ENCODE measurements at places on chromosomes 6 and 20.

GRCh38 chr6:17466707-17467106 is 73.3 kb downstream of the CAP2 start:
- no peak for DNase-seq

- DNase-seq, result no peak
Measured at GRCh38 chr6:139175389-139175948, 40.6 kb downstream of the HECA start.

DNA sequence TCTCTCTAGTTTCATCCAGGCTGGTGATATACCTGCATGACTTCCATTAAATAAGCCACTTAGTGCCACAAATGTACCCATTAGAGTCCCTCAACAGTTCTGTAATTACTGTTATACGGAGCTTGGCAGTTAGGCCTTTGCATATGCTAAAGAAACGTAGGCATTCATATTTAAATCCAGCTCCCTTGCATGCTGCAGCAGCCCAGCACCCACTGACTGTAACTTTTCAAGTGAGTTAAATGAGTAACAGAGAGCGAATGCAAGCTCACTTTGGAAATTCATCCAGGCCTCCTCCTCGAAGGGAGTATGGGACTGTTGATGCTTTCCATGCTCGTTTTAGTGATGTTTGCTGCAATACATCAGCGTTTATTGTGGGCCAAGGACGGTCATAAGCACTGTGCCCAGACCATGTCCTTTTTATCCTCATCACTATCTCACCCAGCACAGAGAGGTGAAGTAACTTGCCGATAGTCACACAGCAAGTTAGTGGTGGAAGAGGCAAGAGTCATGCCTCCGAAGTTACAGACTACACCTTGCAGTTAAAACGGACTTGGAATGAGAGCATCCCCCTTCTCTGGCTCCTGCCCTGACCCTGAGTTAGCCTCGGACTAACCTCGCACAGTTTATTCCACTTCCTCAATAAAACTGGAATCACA is 179.4 kb upstream of the PDE10A start:
- DNase-seq, result no peak

- no peak for DNase-seq
Measured at GRCh38 chr20:15930311-15931305, 642.6 kb downstream of the KIF16B start.

DNA sequence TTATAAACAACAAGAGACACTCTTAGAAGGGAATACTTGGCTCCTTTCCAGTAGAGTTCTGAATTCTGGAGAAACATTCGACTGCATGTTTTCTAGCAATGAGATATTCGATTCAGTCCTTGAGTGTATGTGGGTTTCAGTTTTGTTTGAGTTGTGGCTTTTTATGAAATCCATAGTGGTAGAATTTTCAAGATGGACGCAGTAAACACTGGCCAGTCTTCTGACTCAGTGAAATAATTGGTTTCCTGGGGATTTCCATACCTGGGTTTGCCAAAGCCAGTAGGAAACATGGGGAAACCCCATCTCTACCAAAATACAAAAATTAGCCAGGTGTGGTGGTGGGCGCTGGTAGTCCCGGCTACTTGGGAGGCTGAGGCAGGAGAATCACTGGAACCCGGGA is 273.5 kb upstream of the PLCB4 start:
- DNase-seq, result no peak

- DNase-seq, result no peak
Measured at GRCh38 chr20:53104884-53105283, 132.7 kb downstream of the TSHZ2 start.

DNA sequence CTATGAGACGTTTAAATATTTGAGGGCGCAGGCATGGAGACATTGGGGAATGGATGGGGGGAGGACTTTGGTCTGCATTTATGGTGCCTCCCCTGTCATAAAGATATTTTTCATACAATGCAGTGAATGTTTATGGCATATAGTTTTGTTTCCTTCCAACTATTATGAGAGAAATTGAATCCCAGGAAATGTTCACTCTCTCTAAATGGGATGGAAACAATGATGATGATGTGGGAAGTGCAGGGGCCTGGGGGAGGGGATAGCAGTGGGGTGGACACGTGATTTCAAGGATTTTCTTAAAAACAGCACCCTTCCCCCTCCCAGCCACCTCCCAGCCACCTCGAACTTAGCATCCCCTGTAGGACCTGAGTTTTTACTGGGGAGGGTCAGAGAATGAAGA is 69.9 kb downstream of the TOX2 start:
- no peak for DNase-seq

GRCh38 chr6:166959911-166960608 is 3.7 kb upstream of the RNASET2 start:
- no peak for DNase-seq

DNA sequence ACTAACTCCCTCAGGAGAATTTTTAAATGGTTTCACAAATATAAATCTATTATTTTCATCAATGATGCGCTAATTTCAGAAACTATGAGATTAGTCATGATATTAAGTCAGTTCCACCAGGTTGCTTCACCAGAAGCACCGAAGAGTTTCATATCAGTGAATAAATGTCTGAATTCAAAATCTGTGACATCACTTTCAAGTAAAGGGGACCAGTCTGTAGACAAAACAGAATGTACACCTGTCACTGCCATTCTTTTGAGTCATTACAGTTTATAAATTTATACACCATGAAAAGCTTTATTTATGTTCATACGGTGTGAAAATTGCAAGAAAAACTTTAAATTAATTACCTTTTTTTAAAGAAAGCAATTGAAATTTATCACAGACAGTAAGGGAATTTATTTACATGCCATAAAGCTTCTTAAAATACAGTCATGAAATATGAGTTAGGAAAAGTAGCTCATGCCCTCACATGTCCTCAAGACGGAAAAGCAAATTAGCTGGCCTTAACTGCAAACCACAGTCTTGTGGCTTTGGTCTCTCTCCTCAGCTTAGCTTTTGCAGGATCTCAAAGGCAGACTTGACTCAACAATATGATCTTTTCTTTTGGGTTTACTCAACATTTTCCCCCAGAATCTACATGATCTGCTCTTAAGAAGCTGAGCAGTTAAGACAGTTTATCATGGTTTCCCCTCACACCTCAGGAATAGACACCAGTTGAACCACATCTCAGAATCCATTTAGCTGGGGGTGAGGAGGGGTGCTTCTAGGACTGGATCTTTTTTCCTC is 177.7 kb upstream of the MCHR2 start:
- DNase-seq, result no peak

- DNase-seq, result no peak
Measured at GRCh38 chr20:44203161-44203560, 7.4 kb downstream of the OSER1 start.

DNA sequence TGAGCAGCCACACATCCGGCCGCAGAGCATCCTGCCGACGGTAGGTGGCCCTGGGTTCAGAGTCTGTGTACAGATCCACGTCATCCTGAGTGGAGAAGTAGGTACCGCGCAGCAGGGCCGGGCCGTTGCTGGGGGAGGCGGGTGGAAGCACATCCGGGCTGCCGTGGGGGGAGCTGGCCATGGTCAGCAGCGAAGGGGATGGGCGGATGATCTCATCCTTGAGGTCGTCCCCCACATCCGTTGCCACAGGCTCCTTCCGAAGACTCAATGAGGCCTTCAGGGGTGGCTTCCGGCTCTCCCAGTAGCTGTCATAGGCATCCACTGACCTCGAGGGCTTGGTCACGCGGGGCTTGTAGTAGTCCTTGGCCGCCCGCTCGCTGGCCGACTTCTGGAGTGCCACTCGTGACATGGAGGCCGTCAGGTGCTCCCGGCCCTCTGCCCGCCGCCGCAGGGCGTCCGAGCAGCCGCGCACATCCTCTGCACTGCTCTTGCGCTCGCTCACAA is 9.2 kb downstream of the SPATA2 start:
- no peak for DNase-seq

DNA sequence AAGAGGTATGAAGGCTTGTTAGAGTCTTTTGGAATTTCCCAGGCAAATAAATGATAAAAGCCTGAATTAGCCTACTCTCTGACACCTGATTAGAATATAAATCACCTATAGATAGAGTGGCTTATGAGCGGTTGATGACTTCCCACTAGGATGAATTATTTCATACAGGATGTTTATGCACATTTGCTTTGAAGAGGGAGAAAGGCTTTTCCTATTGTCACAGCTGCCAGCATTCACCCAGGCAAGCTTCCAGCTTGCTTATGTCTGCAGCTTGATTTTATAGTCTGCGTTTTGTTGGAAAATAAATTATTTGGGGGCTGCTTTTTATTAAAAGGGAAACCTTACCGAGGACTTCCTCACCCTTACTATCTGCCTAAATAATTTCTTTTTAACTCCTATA is 51.3 kb upstream of the EIF2S2 start:
- no peak for DNase-seq

DNA sequence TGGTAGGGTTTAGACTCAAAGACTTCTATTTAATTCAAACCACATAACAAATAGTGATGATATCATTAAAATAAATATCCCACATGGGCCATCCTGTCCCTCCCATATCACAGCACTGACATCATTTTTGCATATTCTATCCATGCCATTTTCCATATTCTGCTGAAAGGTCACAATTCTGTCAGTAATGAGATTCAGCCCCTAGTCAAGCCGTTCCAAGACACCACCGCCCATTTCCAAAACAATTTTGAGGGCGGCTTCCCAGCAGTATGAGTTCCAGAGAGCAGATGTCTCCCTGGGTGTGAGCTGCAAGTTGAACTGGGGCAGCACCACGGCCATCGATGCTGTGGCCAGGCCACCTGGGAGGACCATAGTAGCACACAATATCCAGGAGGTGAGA is 65.1 kb upstream of the PLEKHG1 start:
- DNase-seq, result no peak

- DNase-seq, result no peak
Measured at GRCh38 chr6:43990627-43991619, 136.3 kb downstream of the MRPL14 start.

DNA sequence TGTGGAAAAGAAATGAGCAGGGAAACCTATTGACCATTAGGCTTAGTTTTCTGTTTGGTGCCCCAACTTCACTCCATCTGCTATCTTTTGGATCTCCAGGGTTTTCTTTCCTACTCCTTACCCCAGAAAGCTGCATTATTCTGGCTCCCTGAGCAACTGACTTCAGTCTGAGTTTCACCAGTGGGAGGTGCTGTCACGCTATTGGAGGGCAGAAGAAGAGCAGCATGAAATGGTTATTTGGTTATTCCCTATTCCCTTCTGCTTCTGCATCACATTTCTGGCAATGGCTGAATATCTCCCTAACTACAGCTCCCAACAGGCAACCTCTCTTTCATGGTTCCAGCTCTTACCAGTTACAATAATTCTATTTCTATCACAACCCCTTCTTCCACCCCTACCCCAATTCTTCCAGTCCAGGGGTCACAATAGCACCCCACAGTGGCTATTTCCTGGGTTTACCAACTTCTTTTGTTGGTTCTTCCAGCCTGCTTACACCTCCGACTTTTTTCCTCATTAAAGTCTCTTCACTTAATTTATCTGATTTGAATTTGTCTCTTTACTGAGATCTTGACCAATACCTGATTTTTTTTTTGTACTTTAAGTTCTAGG is 311.5 kb downstream of the PLCB1 start:
- DNase-seq, result no peak

DNA sequence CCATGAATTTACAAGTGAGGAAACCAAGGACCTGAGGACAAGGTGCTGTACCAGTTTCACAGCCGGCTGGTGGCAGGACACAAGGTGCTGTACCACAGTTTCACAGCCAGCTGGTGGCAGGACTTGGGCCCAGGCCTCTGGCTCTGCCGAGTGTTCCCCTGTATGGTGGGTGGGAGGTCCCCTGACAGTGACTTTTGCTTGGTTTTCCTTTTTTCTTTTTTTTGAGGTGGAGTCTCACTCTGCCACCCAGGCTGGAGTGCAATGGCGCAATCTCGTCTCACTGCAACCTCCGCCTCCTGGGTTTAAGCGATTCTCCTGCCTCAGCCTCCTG is 212.4 kb downstream of the LY86 start:
- DNase-seq, result no peak

DNA sequence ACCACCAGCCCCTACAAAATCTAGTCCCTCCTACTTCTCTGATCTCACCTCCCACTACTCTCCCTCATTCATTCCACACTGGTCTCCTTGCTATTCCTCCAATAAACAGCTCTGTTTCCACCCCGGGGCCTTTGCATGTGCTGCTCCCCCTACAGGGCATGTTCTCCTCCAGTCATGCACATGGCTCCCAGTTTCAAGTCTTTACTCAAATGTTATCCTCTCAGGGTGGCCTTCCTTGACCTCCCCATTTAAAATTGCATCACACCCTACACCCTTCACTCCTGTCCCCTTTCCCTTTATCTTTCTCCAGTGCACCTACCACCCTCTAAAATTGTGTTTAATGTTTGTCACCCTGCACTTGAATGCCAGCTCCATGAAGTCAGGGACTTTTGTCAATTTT is 174.5 kb downstream of the MRPL14 start:
- no peak for DNase-seq

- no peak for DNase-seq
Measured at GRCh38 chr6:79922018-79922417, 25.3 kb downstream of the ELOVL4 start.

GRCh38 chr6:42960243-42961019 is at the start of gene GNMT:
Gene GNMT, plus strand, starts transcription at chr6:42960754. Its CDS starts 14 bp downstream, at chr6:42960768.
- peak; percentile 17 for DNase-seq

- no peak for DNase-seq
Measured at GRCh38 chr20:16417001-16417400, 156.2 kb downstream of the KIF16B start.

- DNase-seq, result no peak
Measured at GRCh38 chr6:26249707-26249956, 115.4 kb upstream of the BTN3A2 start.

- DNase-seq, result no peak
Measured at GRCh38 chr6:87660226-87660911, 41.7 kb downstream of the AKIRIN2 start.

DNA sequence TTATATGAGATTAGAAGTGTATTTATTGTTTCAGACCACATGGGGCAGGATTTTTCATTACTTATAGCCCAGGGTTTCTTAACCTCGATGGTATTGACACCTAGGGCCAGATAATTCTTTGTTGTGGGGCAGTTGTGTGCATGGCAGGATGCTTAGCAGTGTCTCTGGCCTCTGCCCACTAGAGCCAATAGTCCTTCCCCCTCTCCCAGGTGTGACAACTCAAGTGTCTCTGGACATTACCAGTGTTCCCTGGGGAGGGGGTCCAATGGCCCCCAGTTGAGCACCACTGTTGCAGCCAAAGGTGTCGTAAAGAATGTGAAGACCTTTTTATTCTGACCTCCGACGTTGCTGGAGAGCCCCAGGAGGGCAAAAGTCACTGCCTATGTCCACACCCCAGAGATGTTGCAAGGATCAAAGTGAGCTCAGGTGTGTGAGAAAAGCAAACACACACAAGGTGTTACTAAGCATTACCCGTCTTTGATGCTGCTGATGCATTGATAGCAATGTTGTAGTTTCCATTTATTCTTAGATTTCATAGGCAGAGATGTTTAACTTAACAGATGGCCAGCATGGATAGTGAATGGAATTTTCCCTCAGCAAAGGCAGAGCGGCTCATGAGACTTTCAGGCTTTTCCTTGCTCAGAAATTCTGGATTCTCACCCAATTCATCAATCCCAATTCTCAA is 22.2 kb downstream of the BANF2 start:
- no peak for DNase-seq
